ENCODE measurements at places on chromosomes 6 and 20. TPM values are rescaled to one million over a fixed set of nuclear protein-coding genes. Genes with fewer than 3 reads are reported as not detected.

MPIG6B gene
- 0.58 TPM for total RNA-seq

OLIG3 gene
- not detected for total RNA-seq

MYMX gene
- 0.41 TPM for total RNA-seq

GNAS-AS1 gene
- total RNA-seq = 0.83 TPM

SLC22A7 gene
- total RNA-seq = 0.37 TPM

PERP gene
- 65.3 TPM for total RNA-seq

DNA sequence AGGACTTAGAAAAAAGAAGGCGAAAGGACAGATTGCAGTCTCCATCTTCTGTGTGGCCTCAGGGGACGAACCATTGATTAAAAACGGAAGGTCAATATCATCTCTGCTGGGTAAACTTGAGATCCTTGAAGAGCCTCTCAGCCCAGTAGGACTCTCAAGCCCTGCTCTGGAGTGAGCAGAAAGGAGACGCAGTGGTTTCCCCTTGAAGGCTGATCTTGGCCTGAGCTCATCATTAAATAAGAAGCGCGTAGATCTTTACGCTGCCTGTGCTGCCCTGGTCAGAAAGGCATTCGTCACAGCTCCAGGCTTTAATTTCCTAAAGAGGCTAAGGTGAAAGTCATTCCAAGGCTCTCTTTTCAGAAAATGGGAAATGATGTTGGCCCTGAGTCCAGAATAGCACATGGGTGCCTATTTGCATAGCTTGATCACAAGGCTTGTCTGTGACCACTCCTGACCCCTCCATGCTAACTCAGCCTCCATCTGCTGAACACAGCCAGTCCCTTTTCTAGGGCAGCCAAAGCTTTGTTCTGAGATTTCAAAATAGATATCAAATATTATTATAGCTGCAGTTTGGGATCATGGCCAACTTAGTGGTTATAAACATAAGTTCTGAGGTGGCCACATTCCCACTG, 29.3 kb upstream of the XRN2 start:
- no peak overlapping the region for H3K27ac ChIP-seq
- H3K4me3 ChIP-seq = no peak overlapping the region
- DNase-seq = no peak
- peaks cover 9% of the 10 kb centered on the region for H3K27me3 ChIP-seq
- no peaks in the 10 kb centered on the region for H3K36me3 ChIP-seq

GRCh38 chr20:57499676-57500075, 25.3 kb downstream of the CTCFL start:
- no peaks in the 10 kb centered on the region for H3K36me3 ChIP-seq
- peaks cover 17% of the 10 kb centered on the region for H3K4me1 ChIP-seq
- no peak for DNase-seq
- H3K27me3 ChIP-seq = peaks cover 4% of the 10 kb centered on the region
- H3K4me3 ChIP-seq = no peak overlapping the region
- H3K27ac ChIP-seq = no peak overlapping the region

DNA sequence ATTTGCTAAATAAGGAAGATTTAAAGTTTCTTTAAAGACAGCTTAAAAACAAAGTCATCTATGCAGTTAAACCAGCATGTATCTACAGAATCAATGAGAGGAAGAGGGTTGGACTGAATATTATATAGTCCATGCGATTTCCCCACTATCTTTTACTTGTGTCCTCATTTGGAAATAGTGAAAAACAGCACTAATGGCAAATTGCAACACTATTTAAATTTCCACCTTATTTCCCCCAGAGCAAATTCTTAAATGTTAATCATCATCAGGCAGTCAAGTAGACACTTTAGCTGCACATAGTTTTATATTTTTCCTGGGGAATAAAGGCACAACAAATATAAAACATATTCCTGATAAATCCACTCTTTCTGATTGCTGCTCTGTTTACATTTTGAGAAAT, 114.6 kb downstream of the LCA5 start:
- H3K4me1 ChIP-seq = peaks cover 5% of the 10 kb centered on the region
- no peak overlapping the region for H3K4me3 ChIP-seq

DNA sequence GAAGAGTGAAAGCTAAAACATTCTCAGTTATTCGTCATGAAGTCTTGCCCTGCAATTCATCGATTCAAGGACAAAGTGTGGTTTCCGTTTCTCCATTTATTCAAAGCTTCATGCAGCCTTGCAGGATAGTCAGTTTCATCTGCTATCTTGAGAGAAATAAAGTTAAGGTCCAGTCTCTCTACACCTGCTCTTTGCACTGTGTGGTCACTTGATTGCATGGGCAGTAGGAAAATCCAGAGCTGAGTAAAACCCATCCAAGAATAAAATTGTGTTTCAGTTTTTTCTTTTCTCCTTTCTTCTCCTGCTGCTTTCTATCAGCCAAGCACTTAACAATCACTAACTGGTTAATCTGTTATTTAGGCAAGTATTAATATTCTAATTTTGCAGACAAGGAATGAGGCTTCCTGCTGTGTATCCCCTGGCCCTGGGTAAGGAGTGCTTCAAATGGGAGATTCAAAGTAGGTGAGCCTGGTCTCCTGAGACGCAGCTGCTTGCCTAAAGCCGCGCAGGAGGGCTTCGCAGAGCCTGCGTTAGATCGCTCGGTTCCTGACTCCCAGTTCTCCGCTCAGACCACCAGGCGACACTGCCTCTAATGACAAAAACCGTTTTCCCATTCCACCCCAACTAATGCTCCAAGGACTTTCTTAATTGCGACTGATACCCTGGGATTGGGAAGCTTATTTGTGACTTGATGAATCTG, 808.3 kb downstream of the TFAP2A start:
- no peaks in the 10 kb centered on the region for H3K27me3 ChIP-seq
- no peak overlapping the region for H3K4me3 ChIP-seq
- DNase-seq = no peak
- H3K27ac ChIP-seq = no peak overlapping the region
- no peaks in the 10 kb centered on the region for H3K36me3 ChIP-seq
- H3K4me1 ChIP-seq = no peaks in the 10 kb centered on the region

GRCh38 chr6:88566746-88567534, 396.5 kb downstream of the RNGTT start:
- H3K36me3 ChIP-seq = no peaks in the 10 kb centered on the region
- no peaks in the 10 kb centered on the region for H3K27me3 ChIP-seq
- no peak for DNase-seq
- H3K4me1 ChIP-seq = peaks cover under 1% of the 10 kb centered on the region
- H3K27ac ChIP-seq = no peak overlapping the region

DNA sequence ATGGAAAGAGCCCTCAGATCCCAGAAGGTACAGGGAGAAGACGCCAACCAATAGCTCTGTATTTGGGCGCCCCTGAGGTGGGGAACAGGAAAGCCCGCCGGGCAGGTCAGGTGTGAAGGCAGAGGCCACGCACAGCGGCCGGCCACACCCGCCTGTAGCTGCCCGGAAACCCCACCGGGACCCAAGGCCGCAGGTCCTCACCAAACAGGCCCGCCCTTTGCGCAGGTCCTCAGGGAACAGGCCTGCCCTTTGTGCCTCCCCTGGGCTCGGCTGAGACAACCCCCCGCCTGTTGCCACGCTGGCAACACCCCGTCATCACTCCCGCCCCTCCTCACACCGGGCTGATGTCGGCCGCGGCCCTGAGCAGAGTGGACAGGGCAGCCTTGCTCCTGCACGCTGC, 44.9 kb upstream of the CHRNA4 start:
- H3K27ac ChIP-seq = no peak overlapping the region
- no peaks in the 10 kb centered on the region for H3K4me1 ChIP-seq
- H3K4me3 ChIP-seq = no peak overlapping the region
- H3K36me3 ChIP-seq = no peaks in the 10 kb centered on the region
- DNase-seq = no peak
- H3K27me3 ChIP-seq = peaks cover 41% of the 10 kb centered on the region
